Ovary (tissue), 10 donors: ENCODE measurements at places on chromosomes 2 and 18.

DNA sequence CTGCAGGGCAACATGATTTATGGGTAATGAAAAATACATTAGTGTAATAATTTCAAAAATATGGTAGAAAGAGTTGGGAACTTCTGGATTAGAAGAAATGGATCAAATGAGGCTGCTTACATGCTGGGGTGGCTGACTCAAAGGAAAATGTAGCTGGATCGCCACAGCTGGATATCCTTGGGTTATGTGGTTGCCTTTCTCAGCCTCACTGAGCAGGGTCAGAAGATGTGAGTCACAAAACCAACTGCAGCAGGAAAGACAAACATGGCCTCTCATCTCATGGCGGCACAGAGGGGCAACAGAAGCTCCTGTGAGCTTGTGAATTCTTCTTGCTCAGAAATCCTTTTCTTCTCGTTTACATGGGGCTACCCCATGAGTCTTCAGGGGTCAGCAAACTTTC lies 317.1 kb upstream of the SPRED2 start:
- DNase-seq, result no peak

DNA sequence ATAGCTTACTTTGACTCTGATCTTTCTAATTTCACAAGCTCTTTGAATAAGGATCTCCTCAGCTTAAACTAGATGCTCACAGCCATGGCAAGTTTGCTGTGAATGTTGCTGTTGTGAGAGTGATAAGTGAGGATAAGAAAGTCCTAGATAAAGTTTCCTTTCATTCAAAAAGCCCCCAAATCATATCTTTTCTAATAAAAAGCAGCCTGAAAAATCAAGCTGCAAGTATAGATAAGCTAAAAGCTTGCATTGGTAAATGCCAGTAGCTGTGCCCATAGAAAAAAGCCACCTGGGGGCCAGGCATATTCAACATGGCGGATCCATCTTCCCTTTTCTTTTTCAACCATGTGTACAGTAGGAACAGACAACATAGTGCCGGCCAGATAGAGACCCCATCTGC lies 4.3 kb downstream of the NLRC4 start:
- no peak for DNase-seq

GRCh38 chr18:11511434-11512095 lies 97.8 kb upstream of the SLC35G4 start:
- no peak for DNase-seq

DNA sequence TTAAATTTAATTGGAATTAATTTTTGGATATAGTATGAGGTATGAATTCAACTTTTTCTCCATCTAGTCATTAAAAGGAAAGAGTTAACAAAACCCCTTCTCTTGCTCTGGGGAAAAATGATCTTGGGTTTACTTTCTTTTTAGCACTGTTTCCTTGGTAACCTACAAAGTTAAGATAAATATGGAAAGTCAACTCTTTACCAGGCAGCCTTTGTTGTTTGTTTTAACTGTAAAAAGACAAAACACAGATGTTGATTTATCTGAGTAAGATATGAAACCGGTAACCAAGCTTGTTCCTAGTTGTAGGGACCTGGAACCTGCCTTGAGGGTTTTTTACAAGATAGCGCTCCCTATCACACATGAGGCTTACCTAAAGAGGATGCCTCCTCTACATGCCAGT lies 10.1 kb upstream of the SANBR start:
- DNase-seq, result no peak

DNA sequence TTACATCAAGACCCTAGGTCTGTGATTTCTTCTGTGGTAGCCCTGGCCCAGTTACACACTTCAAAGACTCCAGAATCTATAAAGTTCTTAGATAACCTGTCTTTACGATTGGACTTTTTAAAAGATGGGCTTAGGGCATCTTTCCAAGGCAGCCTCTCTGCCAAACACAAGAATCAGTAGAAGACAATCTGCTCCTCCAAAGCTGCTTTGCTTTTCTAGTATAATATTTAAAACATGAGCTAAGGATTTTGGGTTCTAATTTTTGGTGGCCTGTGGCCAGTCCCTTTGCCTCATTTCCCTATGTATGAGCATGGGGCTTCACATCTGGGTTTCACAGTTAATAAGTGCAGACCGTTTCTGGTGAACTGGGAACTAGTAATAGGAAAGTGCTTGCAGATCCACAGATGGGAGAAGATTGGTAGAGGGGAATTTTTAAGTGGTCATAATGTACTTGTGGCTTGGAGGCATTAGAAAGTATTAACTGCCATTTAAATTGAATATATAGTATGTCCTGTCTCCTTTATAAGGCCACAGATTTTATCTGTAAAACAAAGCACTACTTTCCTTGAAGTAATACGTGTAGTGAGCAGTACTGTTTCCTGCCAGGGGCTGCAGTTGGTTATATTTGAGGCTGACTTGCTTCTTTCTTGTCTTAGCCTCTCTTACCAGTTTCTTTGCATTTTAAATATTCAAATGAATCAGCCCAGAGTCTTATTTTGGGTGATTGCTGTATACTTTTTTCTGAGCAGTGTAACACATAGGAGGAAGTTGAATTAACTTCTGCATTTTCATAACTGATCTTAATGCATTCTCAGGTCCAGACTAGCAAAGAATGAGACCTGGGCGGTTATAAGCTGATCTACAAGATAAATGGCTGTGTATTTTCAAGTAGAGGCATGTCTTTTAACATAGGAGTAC lies 1.5 kb downstream of the ARPC2 start:
- no peak for DNase-seq

GRCh38 chr2:119536211-119536610 lies 8.0 kb upstream of the CFAP221 start:
- DNase-seq, result no peak

DNA sequence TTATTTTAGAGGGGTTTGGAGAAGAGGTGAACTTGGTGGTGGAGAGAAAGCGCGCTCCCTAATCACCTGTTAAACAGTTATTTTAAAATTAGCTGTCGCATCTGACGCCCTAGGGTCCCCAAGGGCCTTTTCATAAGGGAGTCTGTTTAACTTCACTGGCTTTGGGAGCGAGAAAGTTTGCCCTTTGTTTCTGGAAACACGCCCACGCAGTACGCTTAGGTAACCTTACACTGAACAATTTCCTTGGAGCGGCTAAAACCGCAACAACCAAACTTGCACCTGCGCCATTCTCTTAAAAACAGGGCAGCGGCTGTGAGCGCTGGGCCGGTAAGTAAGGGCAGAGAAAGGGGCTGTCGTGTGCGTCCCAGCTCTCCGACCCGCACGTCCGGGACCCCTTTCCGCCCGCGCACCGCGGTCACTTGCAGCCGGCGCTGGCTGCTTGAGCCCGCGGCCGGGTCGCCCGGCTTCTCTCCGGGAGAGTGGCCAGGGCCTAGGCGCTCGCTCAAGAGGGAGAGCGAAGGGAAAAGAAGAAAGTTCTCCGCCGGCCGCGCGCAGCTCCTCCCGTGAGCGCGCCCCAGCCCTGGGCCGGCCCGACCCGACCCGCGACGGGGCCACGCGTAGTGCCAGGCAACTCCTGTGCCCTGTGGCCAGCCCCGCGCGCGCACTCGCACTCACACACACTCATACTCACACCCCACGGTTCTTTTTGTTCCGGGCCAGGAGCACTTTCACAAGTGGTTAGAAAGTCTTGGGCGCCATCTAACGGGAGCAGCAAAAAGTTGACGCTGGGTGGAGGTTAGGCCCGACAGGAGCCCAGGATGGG lies 19.2 kb downstream of the POU3F3 start:
- no peak for DNase-seq
